Adipocyte (in vitro differentiated cells): ENCODE measurements at places on chromosomes 1 and 21.

DNA sequence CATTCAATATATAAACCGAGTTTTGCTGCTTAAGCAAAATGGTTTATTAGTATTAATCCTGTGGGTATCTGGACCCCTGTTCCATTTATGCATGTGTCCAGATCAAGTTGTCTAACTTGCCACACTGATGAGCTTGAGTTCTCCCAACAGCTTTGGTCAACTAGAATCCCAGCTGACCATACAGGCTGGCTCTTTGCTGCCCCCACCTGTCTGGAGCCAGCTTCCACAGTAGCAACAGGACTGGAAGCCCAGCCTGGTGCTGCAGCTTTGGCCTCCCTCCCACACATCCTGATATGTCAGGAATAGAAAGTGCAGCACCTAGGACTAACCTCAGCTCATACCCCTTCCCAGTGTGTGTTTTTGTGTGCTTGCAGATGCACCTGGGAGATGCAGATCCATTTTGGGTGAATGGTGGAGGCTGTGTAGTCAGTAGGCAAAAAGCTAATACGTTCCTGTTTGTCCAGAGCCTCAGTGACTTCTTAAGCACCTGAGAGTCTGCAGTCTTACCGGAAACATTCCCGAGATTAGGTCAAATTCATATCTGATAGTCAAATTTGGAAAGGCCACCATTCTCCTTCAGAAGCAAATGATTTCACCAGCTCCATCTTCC is 40.9 kb upstream of the BEND5 start:
- peak; percentile 87 for DNase-seq

DNA sequence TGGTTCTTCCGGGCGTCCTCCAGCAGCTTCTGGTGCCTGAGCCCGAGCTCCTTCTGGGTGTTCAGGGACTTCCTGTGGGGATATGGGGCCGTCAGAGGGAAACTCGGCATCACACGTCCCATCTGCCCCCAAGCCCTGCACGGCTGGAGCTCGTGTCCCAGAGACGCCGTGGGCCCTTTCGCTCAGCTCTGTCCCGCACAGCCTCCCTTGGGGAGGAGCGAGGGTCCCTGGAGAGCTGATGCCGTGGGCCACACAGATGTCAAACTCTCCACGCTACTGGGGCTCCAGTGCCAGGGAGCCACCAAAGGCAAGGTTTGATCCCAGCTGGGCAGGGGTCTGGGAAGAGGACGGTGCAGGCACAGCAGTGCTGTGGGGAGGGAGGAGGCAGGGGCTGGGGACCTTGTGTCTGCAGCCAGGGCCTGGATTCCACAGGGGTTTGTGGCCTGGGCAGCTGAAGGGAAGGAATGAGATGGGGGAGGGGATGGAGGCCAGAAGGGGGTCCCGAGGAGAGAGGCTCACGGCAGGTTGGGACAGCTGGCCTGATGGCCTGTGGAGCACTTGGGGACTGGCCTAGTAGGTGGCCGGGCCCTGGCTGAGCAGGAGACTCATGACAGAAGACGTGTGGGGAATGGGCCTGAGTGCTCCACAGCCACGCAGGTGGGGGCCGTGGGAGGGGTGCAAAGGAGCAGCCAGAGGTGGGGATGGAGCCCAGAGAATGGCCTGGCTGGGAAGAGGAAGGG is 30.4 kb downstream of the CFAP74 start:
- DNase-seq, result no peak

GRCh38 chr1:235714205-235714897 is 64.8 kb upstream of the GNG4 start:
- DNase-seq, result no peak

- DNase-seq, result no peak
Measured at GRCh38 chr1:239719642-239720258, 333.4 kb downstream of the CHRM3 start.

- no peak for DNase-seq
Measured at GRCh38 chr1:96095849-96096612, 625.6 kb upstream of the PTBP2 start.

- DNase-seq, result no peak
Measured at GRCh38 chr1:145897969-145898368, 11.9 kb downstream of the ITGA10 start.

GRCh38 chr1:156876281-156876680 is 15.6 kb downstream of the NTRK1 start:
- DNase-seq, result no peak

DNA sequence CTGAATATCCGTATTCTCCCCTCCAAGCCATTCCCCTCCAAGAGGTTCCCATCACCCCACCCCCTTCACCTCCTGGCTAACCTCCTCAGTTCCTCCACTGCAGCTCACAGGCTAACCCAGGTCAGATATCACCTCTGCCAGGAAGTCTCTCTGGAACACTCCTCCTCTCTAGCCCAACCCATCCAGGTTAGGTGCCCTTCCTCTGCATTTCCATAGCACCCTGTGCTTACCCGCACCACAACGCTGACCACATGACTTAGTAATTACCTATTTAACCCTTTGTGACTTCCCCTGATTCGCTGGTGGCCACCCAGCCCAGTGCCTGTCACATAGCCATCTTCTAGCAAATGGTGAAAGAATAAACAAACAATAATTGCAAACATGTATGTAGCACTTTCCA is 49.5 kb upstream of the IFFO2 start:
- no peak for DNase-seq

DNA sequence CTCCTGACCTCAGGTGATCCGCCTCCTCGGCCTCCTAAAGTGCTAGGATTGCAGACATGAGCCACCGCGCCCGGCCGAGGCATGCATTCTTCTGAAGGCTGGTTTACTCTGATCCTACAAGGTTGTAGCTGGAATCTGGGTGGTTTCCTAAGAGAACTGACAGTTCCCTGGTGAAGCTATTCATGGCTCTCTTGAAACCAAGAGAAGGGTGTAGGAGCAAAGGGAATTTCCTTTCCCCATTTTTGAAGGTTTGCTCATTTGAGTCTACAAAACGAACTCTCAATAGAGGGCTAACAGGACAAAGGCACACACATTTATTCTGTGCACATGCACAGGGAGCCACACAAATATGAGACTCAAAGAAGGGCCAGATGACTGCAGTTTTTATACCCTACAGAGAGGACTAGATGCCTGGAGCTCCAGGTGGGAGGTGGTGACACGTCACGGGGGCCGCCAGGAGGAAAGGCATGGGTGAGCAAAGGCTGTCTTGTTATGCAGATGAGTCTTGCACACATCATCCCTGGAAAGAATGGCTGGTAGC is 49.5 kb upstream of the ERRFI1 start:
- DNase-seq, result peak; percentile 43

GRCh38 chr1:160133990-160134770 is 17.2 kb upstream of the ATP1A4 start:
- no peak for DNase-seq

DNA sequence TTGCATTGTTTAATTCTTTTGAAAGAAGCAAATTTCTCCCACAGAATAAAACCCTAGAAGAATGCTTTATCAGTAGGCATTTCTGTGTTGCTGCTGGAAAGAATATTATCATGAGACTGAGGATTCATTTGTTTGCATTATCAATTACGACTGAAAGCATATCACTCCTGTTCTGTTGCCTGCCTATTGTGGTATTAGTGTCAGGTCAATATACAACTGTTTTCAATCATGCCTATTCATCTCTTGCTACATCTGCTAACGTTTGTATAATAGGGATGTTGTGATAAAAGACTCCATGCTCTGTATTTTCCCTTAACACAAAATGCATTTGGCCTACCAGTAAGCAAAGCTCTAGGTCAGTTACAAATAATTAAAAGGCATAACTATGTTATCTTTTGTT is 221.5 kb downstream of the PTPRC start:
- DNase-seq, result no peak

- peak; percentile 36 for DNase-seq
Measured at GRCh38 chr1:41774471-41774990, 144.2 kb downstream of the HIVEP3 start.

DNA sequence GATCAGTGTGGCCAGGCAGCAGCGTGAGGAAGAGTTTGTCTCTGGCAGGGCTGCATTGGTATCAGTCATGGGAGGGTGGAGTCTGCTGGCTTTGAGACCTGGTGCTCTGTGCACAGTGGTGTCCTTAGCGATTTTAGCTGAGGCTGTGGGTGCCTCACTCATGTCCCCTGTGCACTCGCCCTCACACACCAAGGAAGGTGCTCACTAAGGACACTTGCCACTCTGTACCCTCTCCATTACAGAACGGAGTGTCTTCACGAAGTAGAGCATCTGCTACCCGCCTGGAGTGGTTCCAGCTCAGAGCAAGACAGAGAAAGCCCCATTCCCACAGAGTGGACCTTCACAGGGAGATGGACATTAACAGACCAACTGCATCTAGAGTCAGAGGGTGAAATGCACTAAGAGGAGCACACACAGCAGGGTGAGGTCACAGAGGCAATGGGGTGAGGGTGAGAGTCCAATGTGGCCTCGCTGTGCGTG is 117.9 kb downstream of the MATN1 start:
- no peak for DNase-seq

- DNase-seq, result no peak
Measured at GRCh38 chr1:197213193-197213592, 54.9 kb upstream of the CRB1 start.

DNA sequence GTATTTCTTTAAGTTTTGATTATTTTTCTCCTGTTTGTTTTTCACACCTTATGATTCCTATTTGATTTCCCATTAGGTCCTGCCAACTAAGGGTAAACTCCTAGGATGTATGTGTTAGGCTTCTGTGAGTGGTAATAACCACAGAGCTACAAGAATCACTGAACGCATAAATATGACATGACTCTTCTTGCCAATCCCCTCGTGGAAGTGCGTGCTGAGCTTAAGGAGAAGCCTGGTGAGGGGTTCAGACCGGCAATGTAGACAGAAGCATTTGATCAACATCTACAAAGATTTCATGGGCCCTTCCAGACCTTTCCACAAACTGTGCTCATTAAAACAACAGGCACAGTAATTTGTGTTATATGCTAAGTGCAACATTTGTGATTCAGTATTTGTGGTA is 273.8 kb upstream of the SNX7 start:
- no peak for DNase-seq

- no peak for DNase-seq
Measured at GRCh38 chr1:113401728-113402127, 11.4 kb downstream of the MAGI3 start.

- DNase-seq, result peak; percentile 52
Measured at GRCh38 chr1:220274251-220274855, 2.1 kb upstream of the RAB3GAP2 start.

DNA sequence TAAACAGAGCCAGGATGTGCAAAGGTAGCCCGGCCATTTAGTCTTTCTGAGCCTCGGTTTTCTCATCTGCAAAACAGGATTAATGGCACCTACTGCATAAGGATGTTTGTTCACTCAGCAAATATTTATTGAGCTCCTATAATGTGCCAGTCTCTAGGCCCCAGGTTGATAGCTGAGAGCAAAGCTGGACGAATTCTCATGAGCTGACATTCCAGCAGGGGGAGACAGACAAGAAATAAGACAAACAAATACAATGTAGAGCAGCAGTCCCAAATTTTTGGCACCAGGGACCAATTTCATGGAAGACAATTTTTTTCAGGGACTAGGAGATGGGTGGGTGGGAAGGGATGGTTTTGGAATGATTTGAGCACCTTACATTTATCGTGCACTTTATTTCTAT is 74.3 kb upstream of the PAX7 start:
- DNase-seq, result peak; percentile 29

GRCh38 chr1:67534627-67535065 is 104.4 kb upstream of the SERBP1 start:
- DNase-seq, result peak; percentile 41

- DNase-seq, result peak; percentile 92
Measured at GRCh38 chr1:84442256-84442655, 36.8 kb upstream of the RPF1 start.

GRCh38 chr1:235073968-235074522 is 54.6 kb downstream of the TOMM20 start:
- no peak for DNase-seq

DNA sequence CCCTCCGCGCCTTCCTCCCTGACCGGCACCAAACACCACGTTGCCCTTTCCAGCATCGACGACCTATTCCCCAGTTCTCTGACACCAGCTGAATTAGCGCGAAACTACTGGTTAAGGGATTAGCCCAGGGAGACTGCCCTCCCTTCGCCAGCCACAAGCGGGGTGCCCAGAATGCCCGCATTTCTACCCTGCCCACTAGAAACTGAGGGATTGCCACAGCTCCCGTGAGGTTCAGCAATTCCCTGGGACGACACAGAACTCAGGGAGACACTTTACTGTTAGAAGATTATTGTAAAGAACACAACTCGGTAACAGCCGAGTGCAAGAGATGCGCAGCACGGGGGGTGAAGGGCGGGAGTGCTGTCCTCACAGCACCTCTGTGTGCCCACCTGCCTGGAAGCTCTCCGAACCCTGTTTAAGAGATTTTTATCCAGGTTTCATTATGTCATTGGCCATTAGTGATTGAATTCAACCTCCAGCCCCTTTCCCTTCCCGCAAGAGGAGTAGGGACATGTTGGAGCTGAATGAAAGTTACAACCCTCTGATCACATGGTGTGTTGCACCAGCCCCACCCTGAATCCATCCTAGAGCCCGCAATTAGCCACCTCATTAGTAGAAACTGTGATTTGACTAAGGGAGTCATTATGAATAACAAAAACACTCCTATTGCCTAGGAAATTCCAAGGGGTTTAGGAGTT is 15.8 kb upstream of the RIPPLY3 start:
- DNase-seq, result no peak

DNA sequence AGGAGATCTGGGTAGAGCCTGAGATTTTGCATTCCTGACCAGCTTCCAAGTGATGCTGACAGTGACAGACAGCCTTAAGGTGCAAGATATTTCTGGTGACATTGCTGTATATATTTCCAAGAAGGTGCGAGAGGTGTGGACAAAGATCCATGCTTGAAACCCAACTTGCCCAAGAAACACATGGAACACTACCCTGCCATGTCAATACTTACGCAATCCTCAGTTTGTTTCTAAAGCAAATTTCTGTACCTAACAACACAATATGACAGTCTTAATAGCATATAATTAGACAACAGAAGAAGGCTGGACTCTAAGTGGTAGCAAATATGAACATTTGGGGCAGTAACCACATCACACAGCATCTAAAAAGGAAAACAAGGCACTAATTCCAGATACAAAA is 260.4 kb downstream of the DSCAM start:
- DNase-seq, result no peak

DNA sequence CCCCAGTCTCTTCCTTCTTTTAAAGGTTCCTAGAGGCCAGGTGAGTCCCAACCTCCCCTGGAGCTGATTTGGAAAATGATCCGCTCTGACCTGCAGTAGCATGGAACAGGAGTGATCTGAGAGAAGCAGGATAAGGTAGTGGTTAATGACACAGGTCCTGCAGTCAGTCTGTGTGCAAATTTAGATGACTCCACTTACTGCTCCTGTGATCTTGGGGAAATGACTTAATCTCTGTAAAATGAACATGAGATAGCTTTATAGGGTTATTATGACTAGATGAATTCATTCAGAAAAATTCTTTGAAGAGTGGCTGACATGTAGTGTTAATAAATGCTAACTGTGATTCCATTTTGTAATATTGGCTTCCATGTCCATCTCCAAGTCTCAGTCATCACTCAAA is 374.9 kb upstream of the CAMK1G start:
- no peak for DNase-seq

- DNase-seq, result no peak
Measured at GRCh38 chr1:161899091-161899490, 124.6 kb downstream of the OLFML2B start.
